Activated naive CD8-positive, alpha-beta T cell treated with anti-CD3 and anti-CD28 coated beads, Interleukin-2, amount 10 ng/mL, durations not matched to agents 7 days and 5 days (primary cell): ENCODE measurements at places on chromosomes 12 and 14. TPM values are rescaled to one million over a fixed set of nuclear protein-coding genes. Genes with fewer than 3 reads are reported as not detected.

DNA sequence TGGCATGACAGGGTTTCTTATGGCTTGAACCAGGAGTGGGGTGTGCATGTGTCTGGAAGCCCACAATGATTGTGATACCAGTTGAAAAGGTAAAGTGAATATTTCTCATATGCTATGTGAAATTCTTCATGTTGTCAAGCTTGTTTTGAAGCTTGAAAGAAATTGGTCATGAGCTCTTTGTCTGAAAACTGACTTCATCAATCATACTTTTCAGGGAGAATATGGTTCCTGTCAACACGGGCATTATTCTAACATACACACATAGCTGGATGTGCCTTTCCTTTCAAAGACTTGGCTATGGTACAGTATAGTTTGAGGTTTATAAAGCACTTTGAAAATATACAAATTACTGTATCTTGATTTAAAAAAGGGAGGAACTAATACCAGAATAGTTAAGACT lies 158.8 kb downstream of the KCNH5 start:
- DNase-seq, result no peak

CIDEB gene
- 34.8 TPM for total RNA-seq

DNA sequence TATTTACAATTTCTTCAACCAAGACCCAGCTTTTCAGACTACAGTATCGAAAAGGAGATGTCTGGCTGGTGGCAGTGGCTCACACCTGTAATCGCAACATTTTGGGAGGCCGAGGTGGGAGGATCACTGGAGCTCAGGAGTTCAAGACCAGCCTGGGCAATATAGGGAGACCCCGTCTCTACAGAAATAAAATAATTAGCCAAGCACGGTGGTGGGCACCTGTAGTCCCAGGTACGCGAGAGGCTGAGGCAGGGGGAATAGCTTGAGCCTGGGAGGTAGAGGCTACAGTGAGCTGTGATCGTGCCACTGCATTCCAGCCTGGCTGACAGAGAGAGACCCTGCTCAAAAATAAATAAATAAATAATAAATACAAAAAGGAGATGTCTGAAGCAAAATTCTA lies 530.5 kb downstream of the BCL11B start:
- DNase-seq, result no peak

DNA sequence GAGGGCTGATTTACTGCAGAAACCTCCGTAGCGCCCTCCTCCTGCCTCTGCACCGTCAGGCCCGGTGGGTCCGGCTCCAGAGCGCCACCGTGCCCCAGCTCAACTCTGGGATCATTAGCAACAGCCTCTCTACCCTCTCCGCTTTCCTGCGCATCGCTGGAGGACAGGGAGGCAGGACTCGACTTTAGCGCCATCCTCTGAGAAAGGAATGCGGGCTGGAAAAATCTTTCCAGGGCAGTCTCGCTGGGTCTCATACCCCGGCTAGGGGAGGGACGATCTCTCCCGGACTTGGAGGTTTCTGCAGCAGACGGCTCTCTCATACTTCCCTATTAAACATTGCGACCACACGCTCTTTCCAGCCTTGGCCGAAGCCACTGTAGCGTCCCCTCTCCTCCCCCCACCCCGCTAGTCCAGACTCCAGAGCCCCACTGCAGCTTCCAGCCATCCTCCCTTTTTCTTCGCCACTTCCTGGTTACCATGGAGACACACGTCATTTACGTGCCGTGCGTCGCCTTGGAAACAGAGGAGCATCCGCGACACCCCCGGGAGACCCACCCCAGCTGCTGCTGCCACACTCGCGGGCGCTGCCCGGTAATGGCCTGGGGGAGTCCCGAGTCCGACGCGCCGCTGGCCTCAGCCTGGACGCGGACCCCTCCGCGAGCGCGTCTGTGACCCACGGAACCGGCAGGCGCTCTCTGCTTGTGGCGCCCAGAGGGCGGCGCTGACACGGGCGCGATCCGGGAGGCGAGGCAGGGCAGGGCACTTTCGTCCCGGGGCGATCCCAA lies at the start of gene CCDC184:
Gene CCDC184 (plus strand): TSS at position 554 of the 785 bp plus-strand sequence. CDS start 479 bp downstream, outside the sequence.
- peak; percentile 76 for DNase-seq

ACOT4 gene
- 1.9 TPM for total RNA-seq

DNA sequence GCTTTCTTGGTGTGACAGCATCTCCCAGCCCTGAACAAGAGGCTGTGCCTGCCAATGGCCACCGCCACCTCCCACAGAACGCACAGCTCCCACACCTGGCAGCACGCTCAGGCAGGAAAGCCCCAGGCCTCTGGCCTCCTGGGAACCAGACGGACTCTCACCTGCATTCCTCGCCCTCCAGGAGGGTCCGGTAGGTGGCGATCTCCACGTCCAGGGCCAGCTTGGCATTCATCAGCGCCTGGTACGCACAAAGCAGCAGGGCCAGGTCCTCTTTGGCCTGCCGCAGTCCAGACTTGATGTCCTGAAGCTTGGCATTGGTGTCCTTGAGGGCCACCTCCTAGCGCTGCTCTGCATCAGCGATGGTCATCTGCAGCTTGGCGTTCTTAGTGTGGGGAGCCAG lies 12.1 kb upstream of the KRT77 start:
- no peak for DNase-seq

- DNase-seq, result no peak
These were observed 12.5 kb upstream of the KRT82 start for GRCh38 chr12:52418576-52419110.

NAV3 gene
- not detected for total RNA-seq

DNA sequence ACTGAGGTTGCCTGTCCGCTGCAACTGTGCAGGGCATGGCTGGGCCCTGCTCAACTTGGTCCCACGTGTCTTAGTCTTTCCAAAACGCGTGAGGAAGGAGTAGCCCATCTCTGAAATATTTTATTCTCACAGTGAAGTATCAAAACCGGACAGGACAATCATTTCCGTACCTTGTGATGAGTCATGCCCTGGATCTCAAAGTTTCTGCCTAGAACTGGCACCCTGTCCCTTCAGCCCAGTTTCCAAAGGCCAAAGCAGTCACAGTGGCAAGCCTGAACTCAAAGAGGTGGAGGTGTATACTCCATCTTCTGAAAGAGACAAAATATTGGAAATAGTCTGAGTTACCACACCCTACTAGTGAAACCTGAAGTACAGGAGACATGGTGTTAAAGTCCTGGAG lies 28.5 kb upstream of the SRGAP1 start:
- no peak for DNase-seq

DNA sequence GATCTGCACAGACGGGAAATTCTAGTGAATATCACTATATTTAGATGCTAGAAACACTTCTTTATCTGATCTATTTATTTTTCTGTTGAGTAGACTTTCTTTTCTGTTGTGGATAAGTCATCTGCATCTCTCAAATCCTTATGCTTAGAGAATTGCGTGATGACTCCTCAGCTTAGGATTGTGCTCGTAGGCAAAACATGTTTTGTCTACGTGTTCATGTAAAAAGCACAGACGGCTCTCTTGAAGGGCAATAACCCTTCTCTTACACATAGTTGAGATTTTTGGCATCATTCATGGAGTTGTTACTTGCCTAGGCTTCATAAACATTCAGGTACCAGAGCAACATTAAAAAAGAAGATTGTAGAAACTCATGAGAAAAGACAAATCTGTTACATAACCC lies 18.6 kb downstream of the PPFIBP1 start:
- no peak for DNase-seq

DNA sequence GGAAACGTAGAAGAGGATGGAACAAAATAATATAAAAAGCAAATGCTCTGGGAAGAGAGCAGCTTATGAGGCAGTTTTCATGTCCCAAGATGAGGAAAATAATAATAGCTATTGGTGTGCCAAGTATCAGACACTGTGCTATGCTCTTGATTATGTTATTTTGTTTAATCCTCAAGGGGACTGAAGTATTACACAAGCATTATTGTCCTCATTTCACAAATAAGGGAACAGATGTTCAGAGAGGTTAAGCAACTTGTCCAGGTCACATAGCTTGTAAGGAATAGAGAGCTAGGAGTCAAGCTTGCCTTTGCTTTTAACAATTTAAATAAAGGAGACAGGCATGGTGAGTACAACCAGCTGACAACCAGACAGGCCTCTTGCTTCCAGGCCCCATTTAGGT lies 26.9 kb upstream of the LTBP2 start:
- no peak for DNase-seq

A2ML1 gene
- total RNA-seq, result not detected

SYNJ2BP gene
- 14.9 TPM for total RNA-seq

DNA sequence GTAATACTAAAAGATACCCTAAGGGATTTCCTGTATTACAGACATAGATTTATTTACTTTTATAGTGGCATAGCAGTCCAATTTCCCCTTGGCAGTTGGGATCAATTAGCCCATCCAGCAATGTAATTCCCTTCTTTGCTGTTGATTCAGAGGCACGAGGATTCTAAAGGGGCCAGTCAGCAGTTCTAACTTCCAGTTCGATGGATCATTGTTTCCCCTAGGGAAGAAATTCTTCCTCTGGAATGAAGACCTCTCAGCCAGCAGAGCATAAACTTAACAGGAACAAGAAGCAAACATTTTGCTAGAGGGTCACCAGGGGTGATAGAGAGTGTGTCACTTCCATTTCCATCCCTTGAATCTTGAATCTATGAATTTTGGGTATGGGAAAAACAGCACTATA lies 395.7 kb upstream of the NOVA1 start:
- no peak for DNase-seq

CCDC175 gene
- total RNA-seq, result not detected

DNA sequence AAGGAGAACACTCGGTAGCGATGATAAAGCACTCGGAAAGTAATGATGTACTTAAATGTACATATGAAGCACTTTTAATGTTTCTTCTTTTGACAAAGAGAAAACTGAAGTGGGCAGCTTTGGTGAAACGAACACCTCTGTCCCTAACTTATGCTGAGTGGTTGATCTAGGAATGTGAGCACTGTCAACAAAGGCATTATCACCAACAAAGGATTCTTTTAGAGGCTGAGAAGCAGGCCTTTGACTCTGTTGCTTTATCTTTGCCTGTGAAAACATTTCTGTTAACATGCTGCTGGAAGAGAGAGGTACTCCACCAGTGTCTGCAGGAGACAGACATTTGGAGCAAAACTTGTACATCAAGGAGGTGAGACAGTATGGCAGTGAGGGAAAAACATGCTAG lies 103.2 kb upstream of the VRK1 start:
- no peak for DNase-seq

- no peak for DNase-seq
These were observed 51.8 kb downstream of the MOK start for GRCh38 chr14:102252834-102253801.

CDKN1B gene
- 135 TPM for total RNA-seq

- no peak for DNase-seq
These were observed 7.4 kb downstream of the PRIMA1 start for GRCh38 chr14:93780813-93781400.

DNA sequence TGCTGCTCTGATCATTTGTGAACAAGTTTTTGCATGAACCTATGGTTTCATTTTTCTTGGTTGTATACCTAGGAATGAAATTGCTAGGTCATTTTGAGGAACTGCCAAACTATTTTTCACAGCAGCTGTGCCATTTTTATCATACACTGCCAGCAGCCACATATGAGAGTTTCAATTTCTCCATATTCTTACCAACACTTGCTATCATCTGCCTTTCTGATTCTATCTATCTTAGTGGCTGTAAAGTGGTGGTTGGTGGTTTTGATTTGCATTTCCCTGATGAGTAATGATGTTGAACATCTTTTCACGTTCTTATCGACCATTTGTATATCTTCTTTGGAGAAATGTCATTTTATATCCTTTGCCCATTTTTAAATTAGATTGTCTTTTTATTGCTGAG lies 146.1 kb downstream of the C12orf75 start:
- no peak for DNase-seq

KRT7 gene
- 8.5 TPM for total RNA-seq

GRCh38 chr14:101336183-101336582 lies 225.1 kb upstream of the DIO3 start:
- no peak for DNase-seq

- no peak for DNase-seq
These were observed 123.4 kb downstream of the BICD1 start for GRCh38 chr12:32229971-32230612.

CMA1 gene
- total RNA-seq, result 0.33 TPM

DNA sequence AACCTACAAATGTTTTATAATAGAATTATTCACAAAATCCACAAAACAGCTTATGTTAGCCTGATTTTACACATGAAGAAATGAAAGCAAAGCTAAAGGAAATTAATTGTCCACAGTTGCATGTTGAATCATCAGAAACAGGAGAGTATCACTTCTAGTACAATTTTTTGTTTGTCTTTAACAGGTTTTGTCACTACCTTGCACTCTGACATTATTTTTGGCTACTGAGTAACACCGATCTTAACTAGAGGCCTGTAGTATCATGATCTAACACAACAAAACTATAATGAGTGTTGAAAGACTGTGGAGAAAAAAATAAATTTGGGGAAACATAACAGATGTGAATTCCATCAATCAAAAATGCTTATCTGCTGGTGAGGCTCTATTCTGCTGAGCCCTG lies 60.1 kb downstream of the TAOK3 start:
- no peak for DNase-seq

GRCh38 chr12:9123781-9124382 lies 8.2 kb upstream of the A2M start:
- no peak for DNase-seq

PROX2 gene
- total RNA-seq, result 0.69 TPM

- no peak for DNase-seq
These were observed 24.2 kb downstream of the ATXN2 start for GRCh38 chr12:111574797-111575443.

IL25 gene
- not detected for total RNA-seq

C14orf132 gene
- 1.7 TPM for total RNA-seq

- no peak for DNase-seq
These were observed 6.4 kb downstream of the ATN1 start for GRCh38 chr12:6934110-6934509.

GRCh38 chr12:53067993-53068770 lies 11.0 kb downstream of the SPRYD3 start:
- DNase-seq, result no peak

GSG1 gene
- total RNA-seq, result not detected

GRCh38 chr14:105299654-105300541 lies 903 bp downstream of the BRF1 start:
- peak; percentile 46 for DNase-seq

TNS2 gene
- total RNA-seq, result 1.9 TPM

GRCh38 chr14:76782885-76783566 lies 21.8 kb downstream of the VASH1 start:
- DNase-seq, result no peak

PARPBP gene
- 20.5 TPM for total RNA-seq

FAR2 gene
- total RNA-seq, result 16.9 TPM

DNA sequence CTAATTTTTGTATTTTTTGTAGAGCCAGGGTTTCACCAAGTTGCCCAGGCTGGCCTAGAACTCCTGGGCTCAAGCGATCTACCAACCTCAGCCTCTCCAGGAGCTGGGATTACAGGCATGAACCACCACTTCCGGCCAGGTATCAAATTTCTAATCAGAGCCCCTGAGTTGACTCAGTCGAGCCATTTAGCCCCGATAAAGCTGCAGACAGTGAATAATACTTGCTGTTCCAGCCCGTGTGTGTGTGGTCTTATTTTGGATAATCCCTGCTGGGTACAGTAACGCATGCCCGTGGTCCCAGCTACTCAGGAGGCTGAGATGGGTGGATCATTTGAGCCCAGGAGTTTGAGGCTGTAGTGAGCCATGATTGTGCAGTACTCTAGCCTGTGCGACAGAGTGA lies 57.0 kb downstream of the TEAD4 start:
- no peak for DNase-seq
